ENCODE measurements at places on chromosomes 3 and 15.

DNA sequence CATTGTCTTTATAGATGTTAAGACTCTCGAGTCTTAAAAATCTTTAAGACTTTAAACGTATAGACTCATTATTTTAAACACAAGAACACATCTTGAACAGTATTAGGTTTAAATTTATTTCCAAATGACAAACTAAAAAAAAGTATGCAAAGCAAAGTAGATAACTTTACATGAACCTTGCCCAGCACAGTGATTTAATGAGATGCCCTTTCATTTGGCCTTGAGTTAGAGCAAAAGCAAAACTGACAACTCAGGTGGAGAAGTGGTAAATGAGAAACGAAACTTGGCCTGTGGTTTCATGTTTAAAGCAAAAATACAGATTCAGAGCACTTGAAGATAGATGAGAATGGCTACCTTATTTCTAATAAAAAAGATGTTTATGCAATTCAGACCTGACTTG lies 8.6 kb downstream of the GPR15 start:
- DNase-seq: no peak

DNA sequence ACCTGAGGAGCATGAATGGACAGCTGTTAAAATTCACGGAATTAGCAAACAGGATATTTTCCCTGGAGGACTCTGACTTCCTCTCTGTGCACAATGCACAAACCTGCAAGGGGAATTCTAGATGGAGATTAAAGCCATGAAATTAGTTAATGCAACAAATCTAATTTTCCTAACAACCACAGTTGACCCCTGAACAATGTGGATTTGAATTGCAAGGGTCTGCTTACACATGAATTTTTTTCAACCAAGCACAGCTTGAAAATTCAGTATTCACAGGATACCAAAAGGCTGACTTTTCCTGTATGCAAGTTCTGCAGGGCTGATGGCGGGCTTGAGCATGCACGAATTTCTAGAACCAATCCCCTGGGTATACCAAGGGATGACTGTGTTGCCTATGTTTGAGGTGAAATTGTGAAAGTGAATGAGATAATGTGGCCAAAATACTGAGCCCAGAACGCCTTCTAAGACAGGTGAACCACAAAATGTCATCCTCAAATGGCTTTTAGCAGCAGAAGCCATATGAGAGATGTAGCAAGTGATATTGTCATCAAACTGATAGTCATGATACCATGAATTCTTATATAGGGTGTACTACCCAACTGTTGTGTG lies 52.5 kb downstream of the COL8A1 start:
- no peak for DNase-seq

DNA sequence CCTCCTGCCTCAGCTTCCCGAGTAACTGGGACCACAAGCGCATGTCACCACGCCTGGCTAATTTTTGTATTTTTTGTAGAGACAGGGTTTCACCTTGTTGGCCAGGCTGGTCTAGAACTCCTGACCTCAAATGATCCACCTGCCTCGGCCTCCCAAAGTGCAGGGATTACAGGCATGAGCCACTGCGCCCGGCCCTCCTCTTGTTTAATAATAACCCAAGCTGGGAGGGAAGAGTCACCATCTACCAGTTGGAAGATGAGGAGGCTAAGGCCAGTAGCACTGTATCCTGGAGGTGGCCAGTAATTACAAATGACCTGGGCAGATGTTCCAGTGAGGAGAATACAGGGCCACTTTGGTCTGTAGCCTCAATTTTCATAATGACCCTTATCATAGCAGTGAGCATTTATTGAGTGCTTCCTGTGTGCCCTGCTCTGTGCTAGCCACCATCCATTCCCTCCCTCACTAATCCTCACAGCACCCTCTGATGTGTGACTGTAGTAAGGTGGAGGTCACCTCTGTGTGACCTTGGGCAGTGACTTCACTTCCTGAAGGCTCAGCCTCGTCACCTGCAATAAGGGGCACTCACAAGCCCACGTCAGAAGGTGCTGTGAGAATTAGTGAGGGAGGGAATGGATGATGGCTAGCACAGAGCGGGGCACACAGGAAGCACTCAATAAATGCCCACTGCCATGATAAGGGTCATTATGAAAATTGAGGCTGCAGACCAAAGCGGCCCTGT lies 64.2 kb downstream of the ABTB1 start:
- no peak for DNase-seq

GRCh38 chr3:138937690-138938055 lies 9.3 kb downstream of the FOXL2 start:
- no peak for DNase-seq

DNA sequence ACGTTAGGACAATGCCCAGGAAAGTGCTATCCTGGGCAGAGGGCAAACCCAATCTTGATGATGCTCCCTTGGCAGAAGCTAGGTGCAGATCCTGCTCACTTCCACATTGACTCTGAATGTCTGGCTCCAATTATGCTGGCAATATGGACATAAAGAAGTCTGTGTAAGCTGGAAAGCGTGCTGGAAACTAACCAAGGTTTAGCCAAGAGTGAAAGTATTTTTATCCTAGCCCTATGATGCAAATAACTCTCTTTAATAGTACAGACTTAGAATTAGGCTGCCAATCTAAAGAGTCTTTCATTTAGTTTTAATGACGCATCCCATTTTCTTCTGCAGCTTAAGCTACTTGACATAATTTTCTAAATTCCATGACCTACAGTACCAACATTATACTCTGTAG lies 571.8 kb downstream of the TUSC7 start:
- DNase-seq: no peak
